ENCODE measurements at places on chromosomes 11 and 22.

GRCh38 chr11:29612423-29612822, 404.4 kb downstream of the KCNA4 start:
- DNase-seq, result no peak

- DNase-seq, result no peak
Measured at GRCh38 chr22:40690370-40690769, 11.1 kb downstream of the MCHR1 start.

GRCh38 chr11:68357568-68357967, 45.2 kb downstream of the LRP5 start:
- DNase-seq, result no peak

GRCh38 chr11:3786781-3787428, 10.4 kb downstream of the NUP98 start:
- DNase-seq, result no peak

- DNase-seq, result no peak
Measured at GRCh38 chr11:16982256-16982671, 31.9 kb downstream of the PLEKHA7 start.

DNA sequence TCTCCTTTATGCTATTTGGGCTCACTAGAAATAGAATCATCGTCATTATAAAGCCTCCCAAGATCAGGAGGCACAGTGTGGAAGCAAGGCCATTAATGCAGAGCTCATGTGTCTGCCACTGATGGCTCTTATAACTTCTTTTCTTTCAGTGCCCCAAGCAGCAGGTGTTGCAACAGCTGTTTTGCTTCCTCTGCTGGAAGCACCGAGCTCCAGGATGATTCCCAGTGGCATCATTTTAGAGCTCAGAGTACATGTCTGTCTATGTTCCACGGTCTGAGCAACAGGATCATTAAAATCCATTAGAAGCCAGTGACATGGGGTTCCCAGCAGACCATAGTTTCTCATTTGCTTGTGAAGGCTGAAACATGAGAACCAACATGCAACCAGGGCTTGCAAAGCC, 803.0 kb upstream of the FAT3 start:
- DNase-seq, result no peak

GRCh38 chr11:114892381-114893197, 214.3 kb downstream of the NXPE2 start:
- DNase-seq, result no peak

Data from activated CD4-positive, CD25-positive, alpha-beta regulatory T cell (primary cell).